ENCODE measurements at places on chromosomes 5 and 9.

- DNase-seq, result no peak
Observed at GRCh38 chr5:65855766-65856315, 70.5 kb upstream of the ERBIN start.

DNA sequence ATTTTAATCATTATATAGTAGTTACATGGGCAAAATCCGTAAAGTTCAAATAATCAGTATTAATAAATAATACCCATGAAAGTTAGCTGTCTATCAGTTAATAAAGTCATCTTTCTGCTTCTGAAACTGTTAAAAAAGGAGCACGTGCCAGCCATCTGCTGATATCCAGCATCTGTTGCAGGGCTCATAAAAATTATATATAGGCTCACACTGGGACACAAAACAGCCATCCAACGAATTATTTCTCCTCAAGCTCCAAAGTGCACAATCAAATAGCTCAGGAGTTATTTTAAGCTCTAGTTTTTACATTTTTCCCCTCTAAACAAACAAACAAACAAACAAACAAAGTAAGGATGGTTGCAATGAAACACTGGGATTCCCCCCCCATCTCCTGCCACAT lies 48.3 kb downstream of the MRPS27 start:
- DNase-seq, result no peak

- no peak for DNase-seq
Observed at GRCh38 chr5:124627815-124628595, 118.4 kb downstream of the ZNF608 start.

GRCh38 chr9:84296146-84296843 lies 44.3 kb downstream of the SLC28A3 start:
- DNase-seq, result peak; percentile 45

DNA sequence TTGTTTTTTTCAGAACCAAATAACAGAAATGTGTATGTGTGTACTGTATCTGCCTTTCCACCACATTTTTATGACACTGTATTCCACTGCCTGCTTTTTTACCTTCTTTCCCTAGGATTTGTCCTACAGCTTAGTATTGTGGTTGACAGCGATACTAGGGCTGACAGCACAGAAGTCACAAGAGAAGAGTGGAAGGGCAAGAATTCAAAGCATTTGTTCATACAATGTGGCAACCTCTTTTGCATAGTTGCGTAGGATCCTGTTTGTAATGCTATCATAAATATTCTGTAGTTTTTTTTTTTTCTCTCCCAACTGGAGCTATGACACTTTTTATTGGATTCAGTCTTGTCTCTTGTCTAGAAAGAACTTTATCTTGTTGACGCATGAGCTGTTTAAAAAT lies 5.6 kb upstream of the BNIP1 start:
- no peak for DNase-seq

DNA sequence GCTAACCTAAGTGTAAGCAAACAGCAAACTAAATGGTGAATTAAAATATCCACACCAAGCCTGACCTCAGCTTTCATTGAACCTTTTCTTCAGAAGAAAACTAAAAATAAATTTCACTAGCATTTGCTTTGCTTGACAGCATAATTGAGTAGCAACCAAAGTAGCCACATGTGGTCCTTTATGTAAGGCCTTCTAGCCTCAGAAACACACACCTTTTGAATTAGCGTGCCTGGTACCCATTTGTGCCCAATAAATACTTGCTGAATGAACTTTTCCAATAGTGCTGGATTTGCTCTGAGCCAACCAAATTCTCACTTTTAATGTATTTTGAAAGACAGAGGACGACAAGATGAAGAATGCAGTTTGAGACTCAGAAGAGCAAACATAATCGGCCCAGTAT lies 2.1 kb upstream of the NIPBL start:
- DNase-seq, result no peak

- DNase-seq, result no peak
Observed at GRCh38 chr5:178486239-178486641, 104.0 kb downstream of the COL23A1 start.

DNA sequence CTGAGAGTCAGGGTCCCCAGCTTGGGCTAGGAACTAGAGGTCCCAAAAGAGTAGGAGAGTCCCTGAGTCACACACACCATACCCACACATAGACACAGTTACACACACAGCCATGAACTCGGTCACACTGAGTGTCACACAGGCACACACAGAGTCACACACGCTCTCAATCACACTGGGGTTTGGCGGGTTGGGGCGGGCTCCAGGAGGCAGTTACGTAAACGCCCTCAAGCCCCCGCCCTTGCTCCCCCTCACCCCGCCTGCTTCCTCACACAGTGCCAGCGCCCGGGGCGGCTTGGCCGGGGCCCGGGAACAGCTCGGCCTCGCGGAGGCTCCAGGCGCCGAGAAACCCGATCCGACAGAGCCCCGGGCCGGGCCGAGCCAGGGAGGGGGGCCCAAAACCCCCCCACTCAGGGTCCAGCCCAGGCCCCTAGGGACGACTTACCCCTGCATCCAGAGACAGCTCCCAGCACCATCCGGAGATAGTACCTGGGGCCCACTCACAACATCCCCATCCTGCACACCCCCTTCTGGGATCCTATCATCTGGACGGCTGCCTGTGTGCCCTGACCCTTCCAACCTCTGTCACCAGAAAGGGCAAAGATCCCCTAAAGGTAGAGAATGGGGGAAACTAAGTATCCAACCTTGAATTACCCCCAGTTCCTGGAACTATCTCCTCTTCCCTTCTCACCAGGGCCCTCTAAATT lies 3.5 kb upstream of the CNTFR start:
- DNase-seq, result no peak

GRCh38 chr5:102625928-102626327 lies 127.1 kb upstream of the SLCO6A1 start:
- no peak for DNase-seq

- no peak for DNase-seq
Observed at GRCh38 chr9:37679649-37680402, 29.1 kb downstream of the FRMPD1 start.

DNA sequence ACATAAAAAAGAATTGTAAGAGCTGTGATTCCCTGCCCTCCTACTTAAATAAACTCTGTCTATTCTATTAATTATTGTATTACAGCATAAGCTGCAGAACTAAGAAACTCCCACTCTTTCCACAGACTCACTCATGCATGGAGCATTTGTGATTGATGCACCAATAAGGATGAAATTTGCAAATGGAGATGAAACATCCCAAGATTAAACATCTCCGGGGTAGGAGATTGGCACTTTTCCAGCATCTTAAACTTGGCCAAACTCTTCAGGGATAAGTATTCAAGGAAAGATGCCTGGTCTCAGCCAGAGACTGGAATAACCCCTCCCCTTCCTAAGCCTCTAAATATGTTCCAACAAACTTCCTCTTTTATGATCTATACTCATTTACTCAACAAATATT lies 472.0 kb downstream of the ACTL7B start:
- no peak for DNase-seq

- no peak for DNase-seq
Observed at GRCh38 chr9:79604149-79604548, 32.4 kb downstream of the TLE4 start.

DNA sequence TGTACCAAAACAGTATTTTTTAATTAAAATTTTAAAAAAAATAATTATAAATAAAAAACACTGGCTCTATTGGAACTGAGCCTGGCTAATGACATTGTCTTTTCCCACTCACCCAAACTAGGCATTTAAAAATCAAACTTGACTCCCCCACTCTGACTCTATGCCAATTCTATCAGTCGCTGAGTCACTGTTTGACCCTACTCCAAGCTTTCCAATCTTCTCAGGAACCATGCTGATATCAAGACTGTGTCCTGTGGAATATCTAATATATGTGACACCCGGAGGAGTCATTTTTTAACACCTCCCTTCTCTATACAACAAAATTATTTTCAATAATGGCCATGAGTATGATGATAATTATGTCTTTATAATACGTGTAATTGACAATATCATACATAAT lies 171.6 kb upstream of the RASEF start:
- DNase-seq, result no peak

GRCh38 chr5:68372161-68372560 lies 156.6 kb downstream of the PIK3R1 start:
- DNase-seq, result no peak

GRCh38 chr5:150757087-150757649 lies 1.6 kb downstream of the DCTN4 start:
- no peak for DNase-seq

- DNase-seq, result no peak
Observed at GRCh38 chr9:4844056-4844838, 51.5 kb downstream of the RCL1 start.

DNA sequence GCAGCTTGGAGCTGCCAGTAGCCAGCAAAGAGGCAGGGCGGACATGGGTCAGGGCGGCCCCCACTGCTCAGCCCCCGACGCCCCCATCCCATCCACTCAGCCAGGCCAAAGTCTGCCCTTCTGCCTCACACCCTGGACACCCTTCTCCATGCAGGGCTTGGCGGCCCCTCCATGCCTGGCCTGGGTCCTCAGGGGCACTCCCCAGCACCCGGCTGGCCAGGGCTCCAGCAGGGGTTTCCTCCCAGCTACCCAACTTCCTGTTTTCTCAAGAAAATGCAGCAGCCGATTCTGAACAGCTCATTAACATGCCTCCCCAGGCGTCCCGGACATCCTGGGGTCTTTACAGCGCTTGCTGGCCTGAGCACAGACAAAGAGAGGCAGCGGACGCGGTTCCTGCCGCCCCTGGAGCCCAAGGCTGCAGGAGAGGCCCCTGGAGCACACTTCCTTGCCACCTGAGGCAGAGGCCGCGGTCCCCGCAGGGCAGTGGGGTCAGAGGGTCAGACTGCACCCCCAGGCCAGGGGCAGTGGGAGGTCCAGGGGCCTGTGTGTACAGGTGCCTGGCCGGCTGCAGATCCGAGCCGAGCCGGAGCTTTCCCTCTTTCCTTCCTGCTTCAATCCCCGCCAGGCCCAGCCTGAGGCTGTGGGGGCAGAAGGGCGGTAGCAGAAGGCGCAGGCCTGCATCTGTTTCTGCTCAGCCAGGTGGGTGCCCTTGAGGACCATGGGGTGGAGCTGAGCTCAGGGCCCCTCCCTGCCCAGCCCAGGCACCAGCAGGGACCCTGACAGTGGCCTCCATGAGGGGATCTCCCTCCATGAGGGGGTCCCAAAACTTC lies 18.7 kb upstream of the NRARP start:
- peak; percentile 46 for DNase-seq

DNA sequence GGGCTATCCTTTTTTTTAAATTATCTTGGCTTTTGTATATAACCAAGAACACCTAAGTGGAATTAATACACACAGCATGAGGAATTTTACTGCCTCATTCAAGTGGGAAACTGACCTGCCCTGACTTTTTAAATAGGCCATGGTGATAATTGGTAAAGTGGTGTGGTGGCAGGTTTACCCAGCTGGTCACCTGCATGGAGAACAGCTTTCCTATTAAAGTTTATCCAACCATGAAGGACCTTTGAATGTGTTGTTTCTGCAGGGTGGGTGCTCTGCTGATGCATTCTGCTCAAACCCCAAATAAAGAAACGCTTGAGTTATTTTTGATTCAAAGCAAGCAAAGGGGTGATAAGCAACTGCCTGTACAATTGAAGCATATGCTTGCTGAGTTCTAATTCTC lies 261.0 kb upstream of the GRIN3A start:
- DNase-seq, result no peak

DNA sequence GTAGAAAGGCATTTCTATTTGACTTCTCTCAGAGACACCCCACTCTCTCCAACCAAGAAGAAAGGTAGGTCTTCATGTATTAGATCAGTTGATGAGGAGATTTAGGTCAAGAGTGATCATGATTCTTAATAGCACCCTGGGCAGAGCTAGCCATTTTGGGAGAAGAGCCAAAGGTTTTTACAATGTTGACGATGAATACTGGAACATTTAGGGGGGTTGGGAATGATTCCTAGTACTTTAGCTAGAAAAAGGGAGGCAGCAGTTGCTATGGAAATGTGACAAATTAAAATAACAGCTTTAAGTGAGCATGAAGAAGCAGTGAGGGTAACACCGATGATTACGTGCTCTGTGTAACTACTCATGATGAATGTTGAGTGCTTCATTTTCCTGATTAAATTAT lies 9.5 kb upstream of the RPS23 start:
- DNase-seq, result no peak

- DNase-seq, result no peak
Observed at GRCh38 chr5:96067894-96068614, 106.4 kb upstream of the ELL2 start.

DNA sequence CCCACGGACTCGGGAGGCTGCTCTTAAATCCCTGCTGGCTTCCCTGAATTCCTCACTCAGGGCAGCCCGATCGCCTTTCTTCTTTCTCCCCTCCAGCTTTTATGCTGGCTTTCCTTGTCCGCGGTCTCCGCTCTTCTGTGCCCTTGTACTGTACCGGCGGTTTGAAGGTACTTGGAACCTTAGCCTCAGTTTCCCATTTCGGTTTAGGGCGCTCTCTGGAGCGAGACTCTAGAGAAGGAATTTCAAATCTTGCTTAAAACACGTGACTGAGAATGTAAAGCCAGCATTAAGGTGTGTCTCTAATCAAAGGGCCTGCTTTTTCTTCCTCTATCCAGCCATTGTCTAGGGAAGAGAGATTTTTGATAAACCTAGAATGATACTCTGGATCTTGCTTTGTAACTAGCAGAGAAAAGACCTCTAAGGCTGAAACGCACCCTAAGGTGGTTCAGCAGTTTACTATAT lies 650 bp downstream of the GPR107 start:
- DNase-seq, result no peak

GRCh38 chr5:148909040-148909439 lies 82.6 kb downstream of the ADRB2 start:
- no peak for DNase-seq

- DNase-seq, result no peak
Observed at GRCh38 chr9:87491523-87491922, 6.1 kb upstream of the DAPK1 start.

DNA sequence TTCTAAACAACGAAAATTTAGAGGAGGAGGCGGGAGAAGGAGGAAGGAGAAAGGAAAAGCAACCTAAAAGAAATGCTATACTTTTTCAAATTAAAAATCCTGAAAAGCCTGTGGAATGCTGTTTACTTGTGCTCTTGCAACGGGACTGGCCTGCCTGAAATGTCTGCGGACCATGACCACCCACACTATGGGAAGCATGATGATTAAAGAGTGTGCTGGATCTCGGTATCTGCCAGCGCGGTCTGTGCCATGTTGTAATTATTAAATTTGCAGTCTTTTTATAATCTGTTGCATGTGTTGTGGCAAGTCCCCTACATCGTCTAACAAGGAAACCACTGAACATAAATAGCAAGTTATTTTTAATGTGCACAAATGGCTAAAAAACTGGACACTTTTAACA lies 111.4 kb downstream of the FANCC start:
- no peak for DNase-seq

GRCh38 chr9:115034801-115035200 lies 83.2 kb downstream of the TNC start:
- DNase-seq, result no peak

GRCh38 chr9:37938121-37938891 lies 34.4 kb upstream of the SLC25A51 start:
- no peak for DNase-seq

GRCh38 chr5:65047948-65048690 lies 279.4 kb downstream of the CWC27 start:
- no peak for DNase-seq

- no peak for DNase-seq
Observed at GRCh38 chr9:75106857-75107256, 18.5 kb downstream of the OSTF1 start.
